ENCODE measurements at places on chromosomes 1 and 21.

- DNase-seq, result peak; percentile 81
These were observed 19.5 kb downstream of the SZRD1 start for GRCh38 chr1:16386454-16387113.

GRCh38 chr21:22791986-22792560 lies 1793.9 kb downstream of the NCAM2 start:
- DNase-seq, result peak; percentile 50

GRCh38 chr1:119327450-119328155 lies 41.0 kb upstream of the HAO2 start:
- DNase-seq, result peak; percentile 17

DNA sequence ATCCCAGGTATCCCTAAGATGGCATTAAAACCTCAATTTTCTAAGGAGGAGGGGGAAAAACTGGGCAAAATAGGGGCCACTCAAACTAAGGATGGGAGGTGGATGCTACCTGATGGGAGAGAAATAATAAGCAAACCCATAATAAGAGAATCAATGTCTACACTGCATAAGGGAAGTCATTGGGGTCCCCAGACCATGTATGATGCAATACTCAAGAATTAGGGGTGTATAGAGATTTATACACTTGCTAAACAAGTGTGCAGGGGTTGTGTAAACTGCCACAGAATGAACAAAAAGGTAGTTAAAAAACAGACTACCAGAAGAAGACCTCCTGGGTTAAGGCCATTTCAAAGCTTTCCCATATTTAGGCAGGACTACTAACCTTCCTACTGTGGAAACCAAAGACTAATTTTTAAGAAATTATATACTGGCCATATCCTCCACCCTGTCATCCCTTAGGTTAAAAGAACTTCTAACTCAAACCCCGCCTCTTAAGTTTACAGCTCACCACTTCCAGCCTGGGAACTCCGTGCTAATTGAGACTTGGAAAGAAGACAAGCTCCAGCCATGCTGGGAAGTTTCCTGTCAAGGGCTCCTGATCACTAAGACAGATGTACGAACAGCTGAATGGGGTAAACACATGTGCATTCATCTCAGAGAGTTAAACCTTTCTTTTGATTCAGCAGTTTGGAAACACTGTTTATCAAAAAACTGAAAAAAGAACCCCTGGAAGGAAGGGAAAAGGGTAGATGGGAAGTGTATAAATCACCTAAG lies 64.4 kb upstream of the TLR5 start:
- no peak for DNase-seq

DNA sequence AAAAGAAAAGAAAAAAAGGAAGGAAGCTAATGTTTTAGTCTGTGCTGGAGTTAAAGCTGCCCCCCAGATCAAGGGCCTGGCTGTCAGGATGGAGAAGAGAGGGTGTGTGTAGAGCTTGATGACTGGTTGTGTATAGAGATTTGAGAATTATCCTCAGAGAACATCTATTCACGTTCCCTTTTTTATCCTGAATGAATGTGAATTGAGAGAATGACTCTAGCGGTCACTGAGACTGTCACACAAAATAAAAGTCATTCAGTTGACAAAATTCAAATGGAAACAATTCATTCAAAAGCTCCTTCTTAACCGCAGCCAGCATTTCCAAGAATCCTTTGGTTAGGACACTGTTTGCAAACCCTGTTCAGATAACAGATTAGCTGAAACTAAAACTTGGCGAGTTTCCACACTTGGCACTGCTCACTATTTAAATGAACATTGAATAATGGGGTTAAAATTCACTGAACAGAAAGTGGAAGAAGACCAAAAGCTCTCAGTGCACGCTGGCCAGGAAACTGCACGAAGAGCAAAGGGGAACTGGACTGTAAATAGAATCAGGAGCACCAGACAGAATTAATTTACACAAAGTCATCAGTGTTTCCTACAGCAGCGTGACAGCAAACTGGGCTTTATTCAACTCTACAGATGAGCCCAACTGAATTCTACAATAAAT lies 13.6 kb upstream of the FAM89A start:
- no peak for DNase-seq

DNA sequence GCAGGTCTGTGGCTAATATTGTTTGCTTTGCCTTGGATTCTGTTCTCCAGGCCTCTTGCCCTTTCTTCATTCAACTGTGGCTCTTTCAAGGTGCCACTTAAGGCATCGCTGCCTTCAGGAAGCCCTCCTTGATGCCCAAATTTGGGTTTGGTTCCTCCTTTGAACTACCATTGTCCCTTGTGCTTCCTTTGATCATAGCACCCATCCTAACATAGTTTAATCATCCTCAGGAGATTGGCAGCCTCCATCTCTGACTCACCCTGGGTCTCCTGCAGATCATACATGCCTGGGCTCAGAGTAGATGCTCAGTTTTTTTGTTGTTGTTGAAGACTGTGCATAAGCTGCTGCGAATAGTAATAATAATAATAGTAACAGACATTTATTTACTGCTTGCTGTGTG lies 54.4 kb upstream of the ACOT11 start:
- DNase-seq, result peak; percentile 58

GRCh38 chr1:15046487-15047165 lies 106.9 kb upstream of the TMEM51 start:
- peak; percentile 79 for DNase-seq

- peak; percentile 59 for DNase-seq
These were observed 53.8 kb downstream of the STUM start for GRCh38 chr1:226602186-226603021.

DNA sequence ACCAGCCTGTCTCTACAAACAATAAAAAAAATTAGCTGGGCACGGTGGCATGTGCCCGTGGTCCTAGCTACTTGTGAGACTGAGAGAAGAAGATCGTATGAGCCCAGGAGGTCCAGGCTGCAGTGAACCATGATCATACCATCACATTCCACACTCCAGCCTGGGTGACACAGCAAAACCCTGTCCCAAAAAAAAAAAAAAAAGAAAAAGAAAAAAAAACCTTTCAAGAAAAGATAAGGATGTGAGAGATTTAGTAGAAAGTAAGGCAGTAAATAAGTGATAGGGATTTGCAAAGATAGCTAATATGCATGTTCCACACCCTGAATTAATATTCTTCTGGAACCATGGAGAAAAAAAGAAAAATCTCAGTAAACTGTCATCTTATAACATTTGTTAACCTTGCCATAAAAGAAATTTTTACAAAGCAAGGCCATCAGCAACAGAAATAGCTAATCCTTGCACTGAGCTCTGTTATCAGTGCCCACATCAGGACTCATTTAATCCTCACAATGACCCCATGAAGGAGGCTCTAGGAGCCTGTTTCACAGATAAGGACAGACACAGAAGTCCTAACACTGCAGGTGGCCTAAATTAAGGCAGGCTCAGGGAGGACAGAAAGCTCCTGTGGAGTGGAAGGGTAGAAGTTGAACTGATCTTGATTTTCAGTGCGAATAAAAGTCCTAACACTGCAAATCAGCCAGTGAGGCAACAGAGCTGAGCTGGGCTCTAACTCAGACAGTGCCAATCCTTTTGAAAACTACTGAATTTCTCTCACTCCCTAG lies 7.6 kb downstream of the GNB1 start:
- no peak for DNase-seq

- DNase-seq, result no peak
These were observed 6.9 kb upstream of the SYNC start for GRCh38 chr1:32709476-32709875.

DNA sequence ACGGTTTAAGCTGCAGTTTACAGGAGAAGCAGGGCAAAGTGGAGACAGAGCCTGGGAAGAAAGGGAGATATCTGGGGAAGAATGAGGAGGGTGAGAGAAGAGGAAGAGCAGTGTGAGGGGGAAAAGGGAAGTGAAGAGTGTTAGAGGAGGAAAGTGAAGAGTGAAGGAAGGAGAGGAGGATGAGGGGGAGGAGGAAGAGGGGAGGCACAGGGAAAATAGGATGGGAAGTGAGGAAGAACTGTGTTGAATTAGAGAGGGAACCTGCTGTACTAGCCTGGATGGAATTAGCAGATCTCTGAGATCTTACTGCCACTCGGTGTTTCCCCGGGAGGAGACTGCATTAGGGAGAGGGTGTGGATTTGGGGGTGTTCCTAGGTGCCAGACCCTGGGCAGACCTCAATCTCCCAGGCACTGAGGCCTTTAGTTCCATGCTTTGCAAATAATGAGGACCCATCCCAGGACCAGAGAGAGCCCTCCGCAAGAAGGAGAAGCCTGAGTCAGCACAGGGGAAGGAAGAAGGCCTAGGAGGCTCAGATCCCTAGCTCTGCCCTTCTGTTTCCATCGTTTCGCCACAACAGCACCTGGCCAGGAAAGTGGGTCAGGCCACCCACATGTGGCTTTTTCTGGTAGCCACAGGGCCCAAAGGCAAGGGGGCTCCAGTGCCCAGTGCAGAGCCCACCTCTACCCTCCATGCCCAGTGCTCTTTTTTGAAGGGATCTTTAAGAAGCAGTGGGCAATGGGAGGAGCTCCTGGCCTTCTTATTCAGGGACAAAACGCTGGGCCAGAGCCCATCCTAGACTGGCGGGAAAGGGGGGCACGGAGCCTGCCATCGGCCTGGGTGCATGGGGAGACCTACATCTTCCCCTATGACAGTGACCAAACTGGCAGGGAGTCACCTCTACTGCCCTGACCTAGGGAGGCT lies 2.0 kb downstream of the LRRN2 start:
- DNase-seq, result no peak

GRCh38 chr1:22349362-22350043 lies 102.1 kb upstream of the ZBTB40 start:
- DNase-seq, result no peak

DNA sequence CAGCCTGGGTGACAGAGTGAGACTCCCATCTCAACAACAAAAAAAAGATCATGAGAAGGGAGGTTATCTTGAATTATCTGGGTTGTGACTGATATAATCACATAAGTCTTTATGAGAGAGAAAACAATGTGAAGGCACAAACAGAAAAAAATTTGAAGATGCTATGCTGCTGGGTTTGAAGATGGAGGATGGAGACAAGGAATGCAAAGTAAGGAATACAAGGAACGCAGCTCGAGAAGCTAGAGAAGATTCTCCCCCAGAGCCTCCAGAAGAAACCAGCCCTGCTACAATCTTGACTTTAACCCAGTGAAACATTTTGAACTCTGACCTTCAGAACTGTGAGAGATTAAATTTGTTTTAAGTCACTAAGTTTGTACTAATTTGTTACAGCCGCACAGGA lies 15.1 kb downstream of the EVI5 start:
- no peak for DNase-seq

- no peak for DNase-seq
These were observed 116.9 kb upstream of the KCNK1 start for GRCh38 chr1:233496993-233497392.

DNA sequence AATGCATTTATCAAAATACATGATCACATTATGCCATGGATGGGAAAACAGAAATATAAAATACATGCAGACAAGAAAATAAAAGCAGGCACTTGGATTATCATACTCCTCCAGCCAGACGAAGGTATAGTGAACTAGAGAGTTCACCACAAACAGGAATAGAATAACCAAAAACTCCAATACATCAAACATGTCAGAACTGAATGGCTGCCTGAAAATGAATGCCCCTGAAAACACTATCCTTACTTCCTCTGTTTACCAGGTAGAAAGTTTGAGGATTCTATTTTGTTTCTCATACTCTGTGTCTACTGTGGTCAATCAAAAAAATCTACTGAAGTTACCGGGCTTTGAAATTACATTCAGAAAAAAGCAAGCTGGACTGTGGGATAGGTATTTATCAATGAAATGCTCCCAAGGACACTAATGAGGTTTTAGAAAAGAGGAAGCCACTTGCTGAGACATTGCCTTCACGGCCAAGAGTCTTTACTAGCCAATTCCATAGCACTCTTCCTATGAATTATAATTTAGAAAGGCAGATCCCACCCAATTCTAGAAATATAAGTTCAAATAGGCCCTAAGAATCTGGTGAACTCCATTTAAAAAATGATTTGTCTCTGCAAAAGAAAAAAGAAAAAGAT lies 197.7 kb downstream of the SMYD3 start:
- DNase-seq, result no peak

DNA sequence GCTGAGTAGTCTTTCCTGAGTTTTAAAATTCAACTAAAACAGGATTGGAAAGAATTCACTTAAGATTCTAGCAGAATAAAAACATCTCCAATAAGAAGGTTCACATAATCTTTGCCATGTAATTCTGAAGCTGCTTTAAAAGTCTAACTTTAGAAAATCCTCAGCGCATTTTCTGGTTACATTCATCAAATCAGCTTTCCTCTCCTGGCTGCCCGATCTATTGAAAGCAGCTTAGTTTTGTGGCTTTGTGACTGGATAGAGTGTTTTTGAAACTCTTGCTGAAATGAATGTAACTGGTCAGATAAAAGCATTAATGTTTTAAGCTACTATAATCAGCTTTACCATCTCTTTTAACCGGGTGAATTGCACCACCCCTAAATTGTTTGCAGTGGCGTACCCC lies 66.8 kb downstream of the DOP1B start:
- DNase-seq, result no peak

GRCh38 chr1:153545067-153546055 lies at the start of gene S100A4:
TSS of gene S100A4 (minus strand) at chr1:153545806. CDS start at chr1:153544794, 1,012 bp downstream.
- DNase-seq, result peak; percentile 94

- DNase-seq, result no peak
These were observed 42.0 kb downstream of the CAPZB start for GRCh38 chr1:19443326-19443725.

GRCh38 chr1:110106013-110106941 lies 6.0 kb upstream of the UBL4B start:
- peak; percentile 74 for DNase-seq

GRCh38 chr21:34639882-34640788 lies 25.2 kb upstream of the RCAN1 start:
- DNase-seq, result peak; percentile 13

GRCh38 chr1:179310721-179311120 lies 17.1 kb downstream of the SOAT1 start:
- DNase-seq, result peak; percentile 90

DNA sequence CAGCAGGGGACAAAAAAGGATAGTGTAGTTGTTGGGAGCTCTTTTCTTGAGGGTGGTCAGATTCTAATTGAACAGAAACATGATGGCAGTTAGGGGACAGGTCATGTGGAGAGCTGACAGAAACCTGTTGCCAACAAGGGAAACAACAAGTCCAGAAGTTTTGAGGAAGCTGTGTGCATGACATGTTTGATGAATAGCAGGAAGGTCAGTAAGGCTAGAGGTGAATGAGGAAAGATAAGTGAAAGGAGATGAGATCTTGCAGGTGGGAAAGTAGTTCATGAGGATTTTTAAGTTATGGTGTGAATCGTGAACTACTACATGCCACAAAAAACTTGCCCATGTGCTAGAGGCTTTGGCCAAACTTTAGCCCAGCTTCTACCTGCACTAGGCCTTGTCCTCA lies 1817.4 kb downstream of the MRPL39 start:
- DNase-seq, result no peak

DNA sequence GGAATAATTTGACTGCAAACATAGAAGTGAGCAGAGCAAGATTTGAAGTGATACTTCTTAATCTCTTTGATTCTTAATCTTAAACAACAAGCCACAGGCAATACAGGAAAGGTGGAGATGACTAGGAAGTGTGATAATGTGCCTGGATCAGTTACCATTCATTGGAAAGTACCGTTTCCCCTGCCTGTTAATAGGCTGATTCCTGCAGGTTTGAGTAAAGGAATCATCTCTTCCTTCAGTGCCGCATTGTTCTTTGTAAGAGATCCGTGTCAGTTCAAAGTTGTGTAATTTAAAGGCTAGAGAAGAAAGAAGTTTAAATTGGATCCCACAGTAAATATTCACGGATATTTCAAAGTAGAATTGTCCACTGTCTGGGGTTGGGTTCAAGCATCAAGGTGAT lies 43.5 kb upstream of the BCL10 start:
- peak; percentile 75 for DNase-seq

GRCh38 chr1:222786121-222786520 lies 28.7 kb upstream of the DISP1 start:
- DNase-seq, result peak; percentile 55

- DNase-seq, result no peak
These were observed 123.4 kb downstream of the POU2F1 start for GRCh38 chr1:167344112-167344511.

- no peak for DNase-seq
These were observed 9.9 kb downstream of the IFNLR1 start for GRCh38 chr1:24177161-24177560.
